Stimulated activated CD4-positive, alpha-beta T cell treated with anti-CD3 and anti-CD28 coated beads, Interleukin-1b, Interleukin-23, amount 100 ng/mL, for 24 hours (primary cell): ENCODE measurements at places on chromosomes 13 and 19.

DNA sequence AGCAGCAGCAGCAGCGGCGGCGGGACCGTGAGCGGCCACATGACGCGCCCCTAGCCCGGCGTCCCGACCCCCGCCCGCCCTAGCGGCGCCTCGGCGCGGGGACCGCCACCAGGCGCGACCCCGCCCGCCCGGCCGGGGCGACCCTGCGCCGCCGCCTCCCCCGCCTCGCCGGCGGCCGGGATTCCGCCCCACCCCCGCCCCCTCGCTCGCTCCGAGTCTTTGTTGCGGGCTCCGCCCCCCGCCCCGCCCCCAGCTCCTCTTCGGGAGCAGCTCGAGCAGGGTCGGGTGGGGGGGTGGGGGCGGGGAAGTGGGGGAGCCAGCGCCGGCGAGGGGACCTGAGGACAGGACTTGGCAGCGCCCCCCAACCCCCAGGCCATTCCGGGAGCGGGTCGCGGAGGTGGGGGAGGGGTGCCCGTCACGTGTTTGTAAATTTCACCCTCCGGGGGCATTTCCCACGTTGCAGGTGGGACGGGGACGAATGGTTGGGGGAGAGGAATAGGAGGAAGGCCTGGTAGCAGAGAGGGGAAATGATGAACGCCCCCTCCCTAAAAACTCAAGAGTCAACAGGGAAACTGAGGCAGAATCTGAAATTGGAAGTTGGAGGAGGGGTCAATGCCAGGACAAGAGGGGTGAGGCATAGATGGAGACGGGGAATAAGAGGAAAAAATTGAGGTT, at the start of gene OLFM2:
Gene OLFM2, minus strand, starts transcription at position 190 of the 675 bp plus-strand sequence. Its CDS starts 149 bp downstream, at position 41.
- DNase-seq = no peak

DNA sequence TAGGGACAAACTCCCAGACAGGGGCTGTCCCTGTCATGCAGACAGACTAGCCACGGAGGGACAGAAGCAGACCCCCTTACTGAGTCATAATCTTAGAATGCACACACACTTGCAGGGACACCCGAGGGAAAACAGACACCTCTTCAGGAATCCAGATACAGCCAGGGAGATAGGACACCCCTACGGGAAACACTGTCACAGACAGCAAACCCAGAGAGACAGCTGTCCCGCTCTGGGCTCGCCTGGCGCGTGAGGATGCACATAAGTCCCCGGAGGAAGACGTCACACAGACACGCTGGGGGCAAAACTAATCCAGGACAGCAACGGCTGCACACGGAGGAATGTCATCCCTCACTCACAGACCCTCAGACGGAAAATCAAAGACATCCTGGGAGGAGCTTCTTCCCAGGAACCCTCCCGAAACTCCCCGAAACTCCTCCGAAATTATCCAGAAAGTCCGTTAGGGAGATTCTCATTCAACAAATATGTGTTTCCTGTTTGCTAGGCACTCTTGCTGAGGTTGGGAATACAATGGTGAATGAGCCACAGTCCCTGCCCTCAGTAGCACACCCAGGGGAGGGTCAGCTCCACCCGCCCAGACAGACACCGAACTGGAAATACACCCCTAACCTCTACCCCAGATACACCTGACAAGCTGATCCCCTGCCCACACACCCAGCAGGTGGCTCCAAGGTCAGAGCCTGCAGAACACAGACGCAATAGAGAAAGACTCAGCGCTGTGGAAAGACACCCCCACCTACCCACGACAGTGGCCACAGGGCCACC, 15.2 kb upstream of the TOMM40 start:
- DNase-seq = no peak

DNA sequence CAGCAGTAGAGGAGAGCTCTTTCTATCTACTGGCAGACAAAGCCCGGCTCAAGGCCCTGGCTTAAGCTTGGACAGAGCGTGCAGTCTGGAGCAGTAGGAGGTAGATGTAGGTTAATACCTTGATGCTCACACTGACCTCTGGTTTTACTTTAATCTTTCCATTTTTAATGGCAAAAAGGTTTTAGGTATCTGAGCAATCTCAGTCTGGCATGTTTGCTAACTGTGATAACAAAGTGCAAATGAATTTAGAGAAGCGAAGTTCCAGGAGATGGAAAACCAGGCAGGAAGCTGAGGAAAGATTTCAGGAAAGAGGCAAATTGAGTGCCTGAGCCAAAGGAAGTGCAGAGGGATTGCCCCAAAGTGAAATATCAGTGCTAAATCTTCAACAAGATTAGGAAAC, 356.6 kb downstream of the FOXO1 start:
- DNase-seq = no peak

GRCh38 chr13:44151474-44151873, 222.2 kb upstream of the SERP2 start:
- no peak for DNase-seq

GRCh38 chr13:65710514-65710913, 1519.6 kb downstream of the PCDH9 start:
- no peak for DNase-seq

DNA sequence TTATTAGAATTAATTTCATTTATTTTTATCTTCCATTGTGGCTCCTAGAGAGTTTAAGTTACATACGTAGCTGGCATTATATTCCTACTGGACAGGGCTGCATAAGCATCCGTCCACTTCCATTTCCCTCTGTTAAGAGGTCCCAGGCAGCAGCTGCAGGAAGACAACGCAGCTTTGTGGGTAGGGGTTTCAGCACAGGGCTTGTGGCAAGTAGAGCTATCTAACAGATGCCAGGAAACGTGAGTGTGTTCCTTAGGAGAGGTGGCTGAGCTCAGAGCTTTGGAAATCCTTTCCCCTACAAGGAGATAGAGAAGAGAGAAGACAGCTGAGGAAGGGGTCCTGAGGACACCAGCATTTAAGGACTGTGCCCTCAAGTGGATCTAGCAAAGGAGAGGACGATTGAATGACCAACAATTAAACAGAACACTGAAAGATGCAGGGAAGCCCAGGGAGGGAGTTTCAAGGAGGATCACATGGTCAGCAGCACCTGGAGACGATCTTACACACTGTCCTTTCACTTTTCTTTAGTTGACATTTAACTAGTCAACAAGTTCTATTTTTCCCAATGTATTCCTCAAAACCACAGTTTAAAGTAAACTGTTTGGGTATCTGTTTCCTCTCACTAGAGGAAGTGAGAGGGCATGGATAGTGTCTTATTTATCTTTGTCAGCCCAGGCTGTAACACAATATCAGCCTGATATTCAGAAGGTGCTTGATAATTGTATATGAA, 2.3 kb upstream of the N4BP2L1 start:
- no peak for DNase-seq

DNA sequence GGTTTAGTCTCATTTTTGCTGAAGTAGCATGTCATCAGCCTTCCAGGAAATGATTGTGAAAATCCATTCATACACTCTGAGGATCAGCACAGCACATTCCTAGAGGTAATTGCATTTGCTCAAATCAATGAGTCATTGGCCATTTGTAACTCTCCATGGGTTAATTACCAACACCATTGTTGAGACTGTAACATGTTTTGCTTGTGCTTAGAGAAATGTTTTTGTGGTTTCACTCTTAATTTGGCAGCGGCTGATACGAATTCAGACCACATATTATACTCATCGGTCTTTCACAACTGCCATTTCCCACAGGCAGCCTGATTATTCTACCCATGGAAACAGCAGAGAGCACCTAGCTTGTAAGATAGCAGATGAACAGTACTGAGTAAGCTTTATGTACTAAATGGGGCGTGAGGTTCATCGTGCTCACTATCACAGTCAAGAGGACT, 110.3 kb downstream of the NHLRC3 start:
- no peak for DNase-seq

GRCh38 chr19:3520166-3521103, 14.3 kb downstream of the FZR1 start:
- no peak for DNase-seq

- DNase-seq = no peak
These were observed 190.0 kb downstream of the HS6ST3 start for GRCh38 chr13:96279904-96280303.
